DMS79 treated with DMSO at 0.1 percent for 48 hours (cell line): ENCODE measurements at places on chromosomes 5 and 9.

GRCh38 chr5:126543660-126544059 is 51.4 kb downstream of the ALDH7A1 start:
- DNase-seq: no peak

- DNase-seq: no peak
Observed at GRCh38 chr5:39638813-39639212, 214.0 kb upstream of the DAB2 start.

DNA sequence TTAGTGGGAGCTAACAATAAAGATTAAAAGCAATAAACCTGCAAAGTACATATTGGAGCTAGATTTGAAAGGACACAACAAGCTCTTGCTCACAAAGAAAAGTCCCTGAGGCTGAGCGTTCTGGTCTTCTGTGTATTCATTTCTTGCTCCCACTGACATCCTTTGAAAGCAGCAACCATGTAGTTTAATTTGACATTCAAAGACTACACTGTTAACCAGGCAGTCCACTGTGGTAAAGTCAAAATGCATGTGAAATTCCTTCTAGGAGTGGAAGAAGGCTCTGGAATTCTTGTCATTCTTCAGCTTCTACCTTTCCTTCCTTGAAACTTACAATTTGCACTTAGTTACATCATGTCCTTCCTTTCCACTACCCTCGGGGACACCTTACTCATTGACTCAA is 480.7 kb downstream of the CSNK1G3 start:
- no peak for DNase-seq

GRCh38 chr5:59579101-59579823 is 314.3 kb downstream of the PDE4D start:
- no peak for DNase-seq

- no peak for DNase-seq
Observed at GRCh38 chr5:73447530-73448462, 781 bp downstream of the FOXD1 start.

GRCh38 chr9:27538647-27539046 is 9.0 kb upstream of the MOB3B start:
- DNase-seq: no peak

DNA sequence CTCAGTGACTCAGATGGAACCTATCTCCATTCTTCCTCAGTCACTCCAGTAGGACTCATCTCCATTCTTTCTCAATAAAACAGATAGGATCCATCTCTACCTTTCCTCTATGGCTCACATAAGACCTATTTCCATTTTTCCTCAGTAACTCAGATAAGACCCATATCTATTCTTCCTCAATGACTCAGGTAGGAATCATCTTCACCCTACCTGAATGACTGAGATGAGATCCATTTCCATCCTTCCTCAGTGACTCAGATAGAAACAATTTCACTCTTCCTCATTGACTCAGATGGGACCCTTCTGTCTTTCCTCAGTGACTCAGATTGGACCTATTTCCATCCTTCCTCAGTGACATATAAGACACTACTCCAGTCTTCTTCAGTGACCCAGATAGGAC is 165.1 kb downstream of the FBXO4 start:
- no peak for DNase-seq

DNA sequence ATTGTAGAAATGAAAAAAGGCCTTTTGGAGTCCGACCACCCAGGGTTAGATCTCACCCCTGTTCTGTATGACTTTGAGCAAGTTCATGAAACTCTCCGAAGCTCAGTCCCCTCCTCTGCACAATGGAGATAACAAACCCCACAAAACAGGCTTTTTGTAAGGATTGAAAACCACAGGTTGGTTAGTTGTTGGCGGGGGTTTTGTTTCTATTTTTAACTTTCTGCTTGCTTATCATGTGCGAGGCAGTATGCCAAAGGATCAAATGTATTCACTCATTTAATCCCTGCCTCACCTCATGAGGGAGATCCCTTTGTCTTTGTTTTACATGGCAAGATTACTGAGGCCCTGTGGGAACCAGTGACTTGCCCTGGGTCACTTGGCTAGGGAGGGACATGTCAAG is 539.1 kb downstream of the CDK5RAP2 start:
- DNase-seq: no peak
